Inflammatory macrophage treated with lipopolysaccharide for 4 hours (primary cell): ENCODE measurements at places on chromosomes 3 and 15.

GRCh38 chr15:71601038-71601834 is 209.1 kb upstream of the NR2E3 start:
- DNase-seq, result no peak

DNA sequence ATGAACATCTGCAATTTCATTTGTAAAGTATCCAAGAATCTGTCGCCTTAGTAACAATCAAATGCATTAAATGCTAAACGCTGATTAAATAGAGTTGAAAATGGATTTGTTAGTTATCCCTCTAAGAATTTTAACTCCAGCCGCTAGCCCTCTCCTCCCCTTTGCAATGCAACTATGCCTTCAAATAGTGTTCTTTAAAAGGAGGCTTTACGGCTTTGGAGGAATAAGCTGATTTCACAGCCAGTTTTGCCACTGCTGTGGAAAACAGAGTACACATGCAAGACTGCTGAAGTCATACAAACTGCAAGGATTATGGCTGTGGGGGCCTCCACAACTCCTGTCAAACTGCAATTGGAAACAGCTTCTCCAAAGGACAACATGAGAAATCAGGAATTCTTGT is 89.2 kb downstream of the CERS3 start:
- no peak for DNase-seq

GRCh38 chr3:47643092-47643491 is 64.4 kb upstream of the CSPG5 start:
- no peak for DNase-seq

DNA sequence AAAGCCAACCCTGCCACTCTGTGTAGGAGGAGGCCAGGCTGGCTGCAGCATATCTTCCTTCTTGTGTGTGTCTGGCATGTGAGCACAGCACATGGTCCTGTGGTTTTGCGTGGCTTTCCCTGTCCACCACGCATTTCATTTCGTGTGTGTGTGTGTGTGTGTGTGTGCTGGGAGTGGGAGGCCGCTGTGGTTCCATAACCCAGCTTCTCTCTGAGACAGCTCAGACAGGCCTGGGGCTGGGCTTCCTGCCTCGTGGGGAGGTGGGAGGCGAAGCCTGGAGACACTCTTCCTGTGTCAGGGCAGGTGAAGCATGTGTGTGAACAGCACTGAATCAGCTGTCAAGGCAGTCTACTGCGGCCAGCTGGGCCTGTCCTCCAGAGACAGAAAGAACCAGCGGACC is 16.0 kb upstream of the MRPS22 start:
- DNase-seq, result no peak

GRCh38 chr3:32873531-32874130 is 55.8 kb downstream of the TRIM71 start:
- DNase-seq, result peak; percentile 17

DNA sequence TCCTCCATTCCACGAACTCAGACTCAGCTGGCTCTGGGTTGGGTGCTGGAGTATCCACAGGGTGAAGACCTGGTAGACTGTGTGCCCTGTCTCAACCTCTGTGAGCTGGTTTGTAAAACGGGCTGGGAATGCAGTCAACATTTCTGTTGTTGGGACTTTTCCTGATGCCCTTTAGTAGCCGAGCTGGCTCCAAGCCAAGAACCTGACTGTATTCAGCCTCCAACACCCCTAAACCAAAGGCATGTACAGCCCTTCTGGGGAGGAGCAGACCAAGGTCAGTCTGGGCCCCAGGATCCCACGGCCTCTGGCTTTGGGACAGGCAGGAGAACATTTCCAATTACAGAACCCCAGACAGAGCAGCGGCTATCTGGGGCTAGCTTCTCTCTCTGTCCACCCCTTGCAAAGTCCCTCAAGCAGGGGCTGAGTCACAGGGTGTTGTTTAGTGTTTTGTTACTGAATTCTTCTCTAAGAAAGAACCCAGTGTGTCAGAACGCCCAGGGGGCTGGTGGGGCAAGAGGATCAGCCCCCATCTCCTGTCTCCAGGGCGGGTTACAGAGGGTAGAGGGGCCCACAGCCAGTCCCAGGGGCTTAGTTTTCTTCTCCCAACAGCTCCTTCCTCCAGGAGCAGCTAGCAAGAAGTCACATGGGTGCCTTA is 56.8 kb upstream of the SLC6A6 start:
- no peak for DNase-seq
